Frontal cortex (tissue), 4 donors: ENCODE measurements at places on chromosomes 4 and X. TPM values are rescaled to one million over a fixed set of nuclear protein-coding genes. Genes with fewer than 3 reads are reported as not detected.

Gene KDR
- 11.0 TPM for total RNA-seq

Gene MAGED2
- total RNA-seq = 246 TPM

DNA sequence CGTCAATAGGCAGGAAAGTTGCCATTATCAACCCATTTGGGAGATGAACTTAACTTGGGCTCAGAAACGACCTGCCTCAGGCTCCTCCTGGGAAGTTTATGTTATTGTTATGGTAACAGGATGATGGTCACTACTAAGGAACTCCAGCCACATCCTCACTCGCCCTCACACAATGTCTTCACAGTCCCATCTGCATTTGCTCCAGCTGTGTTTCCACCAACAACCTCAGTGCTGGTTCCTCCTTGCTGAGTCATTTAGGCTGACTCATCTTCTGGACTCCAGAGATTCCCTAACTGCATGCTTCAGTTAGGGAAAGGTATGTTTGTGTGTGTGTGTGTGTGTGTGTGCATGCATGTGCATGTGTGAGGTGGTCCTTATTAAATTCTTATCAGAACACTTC lies 293.4 kb upstream of the BOD1L1 start:
- no peak for DNase-seq

DNA sequence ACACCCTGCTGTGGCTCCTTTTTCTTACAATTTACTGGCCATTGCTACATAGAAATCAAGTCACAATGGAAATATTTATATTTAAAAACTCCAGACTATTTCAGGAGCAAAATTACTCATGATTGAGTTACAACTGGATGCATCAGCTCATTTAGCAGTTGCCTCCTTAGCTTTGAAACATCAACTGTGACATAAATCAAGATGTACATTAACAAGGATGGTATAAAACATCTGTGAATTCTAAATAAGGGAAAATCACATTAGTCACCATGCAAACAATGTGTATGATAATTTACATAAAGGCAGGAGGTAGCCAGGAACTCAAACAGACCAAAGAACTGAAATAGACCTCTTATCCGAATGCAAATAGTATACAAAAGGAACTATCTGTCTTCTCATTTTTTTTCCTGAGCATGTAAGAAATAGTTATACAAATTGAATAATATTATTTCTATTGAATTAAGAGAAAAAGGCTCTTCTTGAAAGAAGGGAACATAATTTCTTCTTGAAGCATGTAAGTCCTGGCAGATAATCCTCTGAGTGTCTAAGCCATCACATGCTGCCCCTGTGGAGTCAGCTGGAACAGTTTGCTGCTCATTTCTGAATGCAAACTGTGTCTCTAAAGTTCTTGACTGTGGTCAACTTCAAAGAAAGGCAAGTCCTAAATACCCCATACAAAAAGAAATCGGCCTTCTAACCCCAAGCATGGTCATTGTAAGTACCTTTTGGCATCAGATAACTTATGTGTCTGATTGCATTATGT lies 151.2 kb downstream of the NAA11 start:
- DNase-seq = no peak

DNA sequence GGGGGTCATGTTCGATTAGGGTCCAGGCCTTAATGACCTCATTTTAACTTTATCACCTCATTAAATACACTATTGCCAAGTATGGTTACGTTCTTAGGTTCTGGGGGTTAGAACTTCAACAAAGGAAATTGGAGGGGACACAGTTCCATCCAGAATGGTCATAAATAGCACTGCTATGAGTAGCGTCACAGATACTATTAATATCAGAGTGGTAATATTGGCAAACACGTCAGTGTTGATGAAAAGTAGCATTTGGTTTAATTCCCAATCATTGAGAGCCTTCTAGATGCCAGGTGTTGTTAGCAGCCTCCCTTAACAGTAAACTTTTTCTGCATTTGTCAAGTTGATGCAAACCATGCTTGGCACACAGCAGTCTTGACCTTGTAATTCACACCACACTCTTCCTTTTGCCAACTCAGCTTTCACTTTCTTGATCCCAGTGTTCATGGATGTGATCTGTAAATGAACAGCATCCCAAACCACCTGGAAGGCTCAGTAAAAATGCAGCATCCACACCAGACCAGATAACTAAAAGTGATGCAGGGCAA lies 912.5 kb upstream of the TENM3 start:
- no peak for DNase-seq

DNA sequence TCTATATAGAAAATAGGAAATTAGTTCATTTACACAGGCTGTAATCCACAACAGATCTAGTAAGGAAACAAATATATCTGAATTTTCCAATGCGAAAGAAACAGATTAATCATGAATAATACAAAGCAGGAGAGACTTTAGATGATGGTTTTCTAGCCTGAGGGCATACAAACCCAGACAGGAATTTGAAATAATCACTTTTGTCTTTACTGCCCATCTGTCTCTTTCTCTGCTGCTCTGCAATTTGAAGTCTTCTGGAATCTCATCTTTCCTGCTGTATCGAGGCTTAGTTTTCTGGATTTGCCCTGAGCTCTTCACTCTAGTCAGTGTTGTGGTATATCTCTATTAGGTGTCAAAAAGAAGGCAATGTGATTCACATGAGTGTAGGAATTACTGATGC lies 711.8 kb upstream of the FAM241A start:
- DNase-seq = no peak

DNA sequence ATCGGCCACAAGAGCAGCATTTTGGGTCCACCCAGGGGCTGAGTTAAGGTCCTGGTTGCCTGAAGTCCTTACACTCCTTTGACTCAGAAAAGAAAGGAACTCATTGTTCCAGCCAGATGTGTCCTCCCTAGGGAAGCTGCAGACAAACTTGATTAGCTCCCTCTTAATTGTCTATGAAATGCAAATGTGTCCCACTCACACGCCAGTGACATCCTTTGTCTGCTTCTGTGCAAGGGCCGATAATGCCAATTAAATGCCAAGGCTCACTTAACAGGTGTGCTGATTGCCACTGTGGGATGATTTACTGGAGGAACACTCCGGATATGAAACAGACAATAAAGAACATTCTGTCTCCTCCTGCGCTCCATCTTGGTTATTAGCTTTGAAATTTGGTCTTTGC lies 332.9 kb upstream of the CPEB2 start:
- no peak for DNase-seq

- DNase-seq = no peak
Observed at GRCh38 chr4:120723105-120723504, 199.4 kb downstream of the PRDM5 start.
